ENCODE measurements at places on chromosomes 12 and 14. TPM values are rescaled to one million over a fixed set of nuclear protein-coding genes. Genes with fewer than 3 reads are reported as not detected.

- no peak for DNase-seq
Observed at GRCh38 chr14:99548871-99549515, 55.0 kb downstream of the CCDC85C start.

DNA sequence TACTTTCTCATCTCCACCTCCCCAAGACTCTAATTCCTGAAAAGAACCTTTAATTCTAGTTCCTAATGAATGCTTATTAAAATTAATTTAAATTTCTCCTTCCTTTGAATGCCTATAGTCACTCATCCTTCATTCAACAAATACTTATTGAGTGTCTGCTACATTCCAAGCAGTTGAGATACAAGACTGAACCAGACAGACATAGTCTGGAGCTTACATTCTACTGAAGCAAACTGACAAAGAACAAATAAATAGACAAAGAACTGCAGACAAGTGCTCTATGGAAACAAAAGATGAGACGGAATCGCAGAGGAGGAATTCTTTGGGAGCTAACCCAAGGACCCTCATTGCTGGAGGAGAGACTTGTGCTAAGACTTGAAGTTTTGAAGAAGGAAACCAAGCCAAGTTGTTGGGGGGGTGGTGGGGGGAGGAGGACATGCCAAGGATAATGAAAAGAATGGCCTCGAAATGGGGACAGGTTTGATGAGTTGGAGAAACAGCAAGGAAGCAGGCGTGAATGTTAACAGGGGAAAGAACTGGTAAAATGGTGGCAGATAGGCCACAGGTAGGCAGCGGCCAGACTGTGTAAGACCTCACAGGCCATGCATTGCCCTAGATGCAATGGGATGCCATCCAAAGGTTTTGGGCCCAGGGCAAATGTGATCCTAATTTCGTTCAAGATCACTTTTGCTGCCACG, 9.7 kb upstream of the TDG start:
- DNase-seq, result no peak

YLPM1 gene
- polyA plus RNA-seq, result 95.8 TPM

GRCh38 chr14:71734885-71735284, 197.3 kb upstream of the RGS6 start:
- no peak for DNase-seq

- no peak for DNase-seq
Observed at GRCh38 chr12:25960143-25960542, 1.7 kb downstream of the RASSF8 start.

EPYC gene
- not detected for polyA plus RNA-seq

DNA sequence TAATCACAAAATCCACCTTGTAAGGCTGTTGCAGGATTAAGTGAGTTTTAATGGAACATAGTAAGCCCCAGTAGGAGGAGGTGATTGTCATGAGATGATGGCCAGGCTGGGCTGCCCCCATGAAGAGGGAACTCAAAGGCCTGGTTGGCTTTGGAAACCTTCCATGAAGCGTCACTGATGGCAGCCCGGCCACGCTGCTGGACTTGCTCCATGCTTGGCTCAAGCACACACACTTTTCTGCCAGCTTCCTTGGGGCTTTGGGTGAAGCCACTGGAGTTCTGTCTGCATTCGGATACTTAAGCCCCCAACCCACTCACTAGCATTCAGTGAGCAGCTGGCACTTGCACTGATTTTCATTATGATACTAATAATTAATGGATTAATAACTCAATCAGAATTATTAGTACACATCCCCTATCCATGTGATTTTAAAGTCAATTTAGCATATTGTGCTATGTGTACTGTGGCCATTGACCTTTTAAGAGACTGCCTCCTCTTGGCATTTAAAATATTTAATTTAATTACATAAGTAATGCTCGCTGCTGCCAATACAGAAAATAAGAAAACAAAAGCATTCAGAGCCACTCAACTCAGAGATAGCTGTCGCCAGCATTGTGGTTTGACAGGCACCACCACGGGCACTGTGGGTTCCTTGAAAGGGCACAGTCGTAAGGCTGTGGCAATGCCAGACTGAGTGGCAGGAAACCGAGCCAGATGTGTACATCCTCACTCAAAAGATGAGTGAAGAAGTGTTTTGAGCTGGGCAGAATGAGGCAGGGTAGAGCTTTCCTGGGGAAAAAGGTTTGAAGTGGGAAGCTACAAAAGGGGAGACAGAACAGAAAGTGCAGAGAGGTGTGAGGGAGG, 15.9 kb downstream of the KRT85 start:
- DNase-seq, result no peak

DNA sequence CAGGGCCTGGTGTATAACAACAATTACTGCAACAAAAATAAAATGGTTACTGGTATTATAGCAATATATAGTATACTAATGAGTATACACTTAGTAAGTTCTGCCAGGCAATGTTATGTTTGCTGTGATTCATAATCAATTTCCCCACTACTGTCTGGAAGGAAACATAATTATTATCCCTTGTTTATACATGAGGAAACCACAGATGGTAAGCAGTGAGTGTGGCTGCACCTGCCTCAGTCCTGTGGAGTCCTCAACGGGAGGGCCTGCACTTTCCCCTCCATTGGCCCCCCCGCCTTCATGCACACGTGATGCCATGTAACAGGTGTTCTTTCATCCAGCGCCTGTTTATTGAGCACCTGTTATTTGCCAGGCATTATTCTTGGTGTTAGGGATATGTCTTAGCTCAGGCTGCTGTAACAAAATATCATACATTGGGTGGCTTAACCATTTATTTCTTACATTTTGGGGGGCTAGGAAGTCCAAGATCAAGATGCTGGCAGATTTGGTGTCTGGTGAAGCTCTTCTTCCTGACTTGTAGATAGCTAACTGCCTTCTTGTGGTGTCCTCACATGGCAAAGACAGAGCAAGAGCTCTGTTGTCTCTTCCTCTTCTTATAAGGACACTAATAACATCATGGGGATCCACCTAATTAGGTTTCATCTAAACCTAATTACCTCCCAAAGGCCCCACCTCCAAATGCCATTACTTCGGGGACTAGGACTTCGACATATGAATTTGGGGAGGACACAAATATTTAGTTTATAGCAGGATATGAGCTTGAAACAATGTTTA, 59.5 kb upstream of the CHGA start:
- no peak for DNase-seq

GRCh38 chr14:96508900-96509299, 6.7 kb downstream of the PAPOLA start:
- DNase-seq, result no peak

DNA sequence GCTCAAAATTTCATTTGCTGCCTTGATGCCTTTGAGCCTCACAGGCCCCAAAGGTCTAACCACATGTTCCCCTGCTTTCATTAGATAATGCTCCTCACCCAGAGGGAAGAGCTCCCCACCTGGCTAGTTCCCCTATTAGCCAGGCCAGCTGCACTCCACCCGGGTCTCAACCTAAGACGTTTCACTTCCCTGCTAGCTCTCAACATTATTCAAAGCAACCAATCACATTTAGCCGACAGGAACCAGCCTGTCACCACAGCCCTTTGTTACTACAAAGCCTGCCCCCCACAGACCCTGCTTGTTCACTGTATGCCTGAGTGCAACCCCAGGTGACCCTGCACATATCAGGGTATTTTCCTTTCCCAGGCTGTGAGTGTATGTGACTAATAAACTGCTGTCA, 78.6 kb downstream of the SLC15A5 start:
- DNase-seq, result no peak

- no peak for DNase-seq
Observed at GRCh38 chr12:116037941-116038837, 239.3 kb downstream of the MED13L start.

Data from left renal pelvis (tissue), 4 donors.